ENCODE measurements at places on chromosomes 1 and 21.

DNA sequence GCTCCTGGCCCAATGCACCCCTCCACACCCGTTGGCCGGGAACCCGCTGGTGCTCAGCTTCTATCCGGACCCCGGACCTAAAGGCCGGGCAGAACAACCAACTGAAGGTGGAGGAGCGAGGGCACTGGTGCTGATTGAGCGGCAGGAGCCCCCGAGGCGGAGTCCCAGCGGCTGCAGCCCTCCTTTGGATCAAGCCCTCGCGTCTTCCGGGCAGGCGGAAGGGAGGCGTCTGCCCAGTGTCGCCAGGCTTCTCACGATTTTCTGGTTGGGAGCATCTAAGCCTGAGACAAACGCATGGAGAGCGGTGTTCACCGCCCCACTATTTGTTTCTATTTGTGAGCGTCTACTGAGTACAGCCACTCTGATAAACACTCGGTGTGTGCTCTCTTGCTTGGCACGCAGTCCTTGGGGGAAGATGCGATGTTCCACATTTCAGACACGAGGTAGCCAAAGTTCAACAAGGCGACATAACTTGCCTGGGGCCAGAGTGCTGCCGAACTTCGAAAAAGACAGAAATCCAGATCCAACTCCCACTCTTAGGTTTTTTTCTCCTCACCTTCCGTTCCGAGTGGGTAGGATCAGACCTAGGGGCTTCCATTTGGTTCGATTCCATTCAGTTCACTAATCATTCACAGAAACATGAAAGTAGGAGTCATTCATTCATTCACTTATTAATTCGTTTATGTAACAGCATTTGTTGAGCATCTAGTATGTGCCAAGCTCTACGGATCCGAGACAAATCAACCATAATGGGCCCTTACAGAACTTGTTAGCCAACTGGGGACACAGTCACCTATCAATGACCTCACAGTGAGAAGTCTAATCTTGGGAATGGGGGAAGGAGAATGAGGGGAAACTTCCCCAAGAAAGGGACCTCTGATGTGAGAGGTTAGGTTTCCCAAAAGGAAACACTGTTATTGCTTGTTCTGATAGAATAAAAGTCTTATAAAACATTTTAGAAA is 4.9 kb upstream of the DMRTA2 start:
- no peak for DNase-seq

GRCh38 chr1:47651311-47652089 is 213.7 kb downstream of the FOXD2 start:
- DNase-seq = no peak

- DNase-seq = no peak
Observed at GRCh38 chr1:50917138-50918137, 42.6 kb downstream of the FAF1 start.

DNA sequence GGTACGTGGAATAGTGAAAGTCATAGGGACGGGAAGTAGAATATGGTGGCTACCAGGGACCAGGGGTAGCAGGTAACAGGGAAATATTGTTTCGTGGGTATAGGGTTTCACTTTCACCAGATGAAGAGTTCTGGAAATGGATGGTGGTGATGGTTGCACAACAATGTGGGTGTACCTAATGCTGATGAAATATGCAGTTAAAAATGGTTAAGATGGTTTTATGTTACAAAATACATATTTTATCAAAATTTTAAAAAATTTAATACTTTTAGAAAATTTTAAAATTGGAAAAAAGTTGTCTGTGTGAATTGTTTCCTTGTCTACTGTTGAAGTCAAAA is 55.5 kb upstream of the TLR5 start:
- DNase-seq = no peak

- DNase-seq = no peak
Observed at GRCh38 chr1:9069326-9070100, at the start of gene SLC2A5. TSS of gene SLC2A5 (minus strand) at chr1:9069635. CDS start at chr1:9069536, 99 bp downstream.

GRCh38 chr1:64209221-64209620 is 5.8 kb downstream of the UBE2U start:
- no peak for DNase-seq

Measured in activated CD4-positive, alpha-beta T cell treated with anti-CD3 and anti-CD28 coated beads, Interleukin-2, amount 50 U/mL, for 1 hour (primary cell).